ENCODE measurements at places on chromosomes 2 and 18.

- DNase-seq: no peak
Measured at GRCh38 chr2:70985283-70985688, 6.9 kb downstream of the ANKRD53 start.

DNA sequence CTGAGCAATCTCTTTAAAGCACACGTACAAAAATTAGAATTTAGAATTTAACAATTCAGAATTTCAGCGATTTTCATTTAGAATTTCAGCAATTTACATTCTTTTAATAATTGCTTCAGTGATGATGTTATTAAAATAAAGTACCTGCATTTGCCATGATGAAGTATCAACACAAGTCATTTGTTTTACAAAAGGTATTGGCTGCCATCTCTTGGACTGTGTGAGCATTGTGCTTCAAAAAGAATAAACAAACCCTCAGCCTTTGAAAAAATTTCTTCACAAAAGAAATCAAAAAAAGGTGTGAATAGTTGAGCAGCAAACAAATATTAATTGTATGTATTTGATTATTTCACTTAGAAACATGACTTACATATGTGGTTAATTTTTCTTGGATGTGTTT, 27.1 kb upstream of the ZC3H15 start:
- no peak for DNase-seq

GRCh38 chr2:118710481-118710880, 137.0 kb downstream of the EN1 start:
- DNase-seq: no peak

- no peak for DNase-seq
Measured at GRCh38 chr18:68181956-68182355, 533.0 kb downstream of the TMX3 start.

DNA sequence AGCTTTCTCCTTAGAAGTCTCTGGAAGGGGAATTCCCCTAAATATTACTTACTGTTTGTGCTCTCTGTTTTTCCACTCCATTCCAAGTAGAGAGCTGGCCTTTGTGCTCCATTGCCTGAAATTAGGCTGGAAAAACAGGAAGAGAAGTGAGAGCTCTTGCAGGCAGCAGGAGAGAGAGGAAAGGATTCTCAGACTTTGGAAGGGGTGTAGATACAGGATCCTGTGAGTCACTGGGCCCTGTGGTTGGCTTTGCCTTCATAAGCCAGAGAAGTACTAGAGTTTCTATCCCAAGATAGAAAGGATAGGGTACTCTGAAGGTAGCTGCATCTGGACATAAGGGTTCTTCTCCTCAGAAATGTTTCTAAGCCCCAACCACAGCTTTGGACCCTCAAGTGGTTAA, 188.9 kb downstream of the CMPK2 start:
- DNase-seq: no peak

DNA sequence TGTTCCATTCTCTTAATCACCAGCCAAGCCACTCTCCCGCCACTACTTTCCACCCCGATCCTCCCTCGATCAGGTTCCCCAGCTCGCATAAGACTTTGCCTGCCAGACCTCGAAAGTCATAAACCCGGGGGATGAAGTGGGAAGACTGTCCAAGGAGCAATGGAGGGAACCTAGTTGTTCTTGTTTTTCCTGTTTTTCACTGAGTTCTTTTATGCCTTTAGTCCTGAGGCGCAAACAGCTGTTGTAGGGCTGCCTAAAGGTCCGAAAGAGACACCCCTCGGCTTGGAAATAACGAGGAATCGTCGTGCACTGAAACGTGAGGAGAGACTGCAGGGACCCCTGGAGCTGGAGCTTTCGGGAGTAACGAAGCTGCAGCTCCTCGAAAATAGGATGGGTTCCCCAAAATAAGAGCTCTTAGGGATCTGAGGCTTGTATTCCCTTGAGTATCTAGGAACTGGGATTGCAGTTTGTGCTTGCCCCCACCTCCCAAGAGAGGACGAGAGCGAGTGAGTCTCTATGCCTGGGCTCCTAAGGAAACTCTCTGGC, 1.7 kb upstream of the HOXD12 start:
- no peak for DNase-seq

DNA sequence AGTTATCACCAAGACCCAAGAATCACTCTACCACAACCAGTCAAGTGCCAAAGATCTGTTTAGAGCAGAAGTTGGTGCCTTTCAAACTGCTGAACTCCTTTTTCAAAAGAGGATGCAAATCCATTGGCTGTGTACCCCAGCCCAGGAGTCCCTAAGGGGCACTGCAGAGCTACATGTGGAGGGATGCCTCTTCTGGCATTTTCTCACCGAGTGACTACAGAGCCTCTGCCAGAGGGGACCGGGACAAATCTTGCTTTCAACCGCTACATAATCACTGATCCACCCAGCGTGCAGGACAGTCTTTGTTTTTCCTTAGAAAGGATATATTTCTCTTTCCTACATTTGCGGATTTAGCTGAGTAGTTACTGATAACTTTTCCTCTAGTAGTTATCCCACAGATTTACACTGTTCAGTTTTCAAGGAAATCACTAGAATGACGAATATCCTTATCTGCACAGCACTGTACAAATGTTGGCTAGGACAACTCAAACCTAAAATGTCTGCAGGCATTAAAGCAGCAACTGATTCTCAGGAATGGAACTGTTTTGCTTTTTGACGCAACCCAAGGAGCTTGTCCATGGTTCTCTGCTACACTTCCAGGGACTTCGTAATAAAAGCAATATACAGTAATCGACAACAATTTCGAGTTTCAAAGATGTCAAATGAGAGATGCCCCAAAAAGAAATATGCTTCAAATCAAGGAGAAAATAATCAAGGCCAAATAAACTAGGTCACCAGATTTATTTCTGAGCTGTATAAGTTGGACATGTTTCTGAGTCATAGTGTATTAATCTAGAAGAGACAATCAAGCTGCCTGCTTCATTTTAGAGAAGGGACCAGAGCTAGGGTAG, 24.1 kb downstream of the EPB41L3 start:
- DNase-seq: no peak

GRCh38 chr2:206084439-206084869, 1.5 kb downstream of the INO80D start:
- no peak for DNase-seq

- DNase-seq: no peak
Measured at GRCh38 chr2:85705680-85706039, 11.5 kb downstream of the GNLY start.

DNA sequence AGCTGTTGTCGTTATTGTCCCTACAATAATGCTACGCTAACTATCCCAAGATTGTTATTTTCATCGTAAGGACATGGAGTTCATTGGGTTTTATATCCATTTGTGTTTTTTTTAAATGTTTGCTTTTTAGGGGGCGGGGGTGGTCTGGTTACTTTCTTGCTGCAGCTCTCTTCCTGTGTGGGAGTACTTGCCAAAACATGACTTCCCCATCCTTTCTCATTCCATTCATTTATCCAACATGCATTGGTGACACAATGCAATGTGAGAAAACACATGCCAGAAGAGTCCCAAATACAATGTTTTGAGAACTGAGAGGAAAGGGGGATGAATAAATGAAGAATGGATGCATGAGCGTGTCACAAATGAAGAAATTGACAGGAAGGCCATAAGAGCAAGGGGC, 55.9 kb downstream of the E2F6 start:
- DNase-seq: no peak

DNA sequence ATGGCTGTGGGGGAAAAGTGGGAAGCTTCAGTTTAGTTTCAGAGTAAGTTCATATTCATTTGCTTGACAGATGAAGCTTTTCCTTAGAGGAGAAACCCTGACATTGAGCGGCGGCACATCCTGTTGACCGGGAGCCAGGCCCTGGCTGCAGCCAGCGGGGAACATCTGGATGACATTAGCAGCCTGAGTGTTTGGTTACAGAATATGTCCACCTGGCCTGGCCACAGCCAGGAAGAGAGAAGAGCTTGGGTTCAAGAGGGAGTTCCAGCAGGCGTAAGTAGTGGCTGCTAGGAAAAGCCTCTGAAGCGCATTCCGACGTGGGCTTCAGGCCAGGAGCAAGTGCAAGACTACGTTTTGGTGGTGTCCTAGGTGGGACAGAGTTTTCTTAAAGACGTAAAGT, 144.9 kb upstream of the MYCN start:
- DNase-seq: no peak

Data from stimulated activated CD4-positive, alpha-beta T cell treated with anti-CD3 and anti-CD28 coated beads, Interleukin-1b, Interleukin-23, amount 100 ng/mL, for 1 hour (primary cell).